ENCODE measurements at places on chromosomes 7 and 10.
A peak's percentile ranks its signal among the peaks of the same experiment; 100 is the strongest.

DNA sequence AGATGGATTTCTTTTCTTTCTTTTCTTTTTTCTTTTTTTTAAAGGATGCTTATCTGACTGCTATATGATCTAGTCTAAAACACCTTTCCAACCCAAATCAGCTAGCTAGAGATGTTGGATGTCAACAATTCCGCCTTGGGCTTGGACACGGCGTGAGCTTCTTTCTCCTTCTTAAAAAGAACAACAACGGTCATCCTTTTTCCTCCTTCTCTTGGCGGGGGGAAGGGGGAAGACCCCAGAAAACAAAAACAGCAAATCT lies 1.0 kb downstream of the BEND7 start:
- no peak for DNase-seq

- DNase-seq, result peak; percentile 11
Observed at GRCh38 chr10:77970869-77971803, 44.6 kb upstream of the DLG5 start.

- no peak for DNase-seq
Observed at GRCh38 chr10:114623661-114624294, 34.3 kb downstream of the ABLIM1 start.

DNA sequence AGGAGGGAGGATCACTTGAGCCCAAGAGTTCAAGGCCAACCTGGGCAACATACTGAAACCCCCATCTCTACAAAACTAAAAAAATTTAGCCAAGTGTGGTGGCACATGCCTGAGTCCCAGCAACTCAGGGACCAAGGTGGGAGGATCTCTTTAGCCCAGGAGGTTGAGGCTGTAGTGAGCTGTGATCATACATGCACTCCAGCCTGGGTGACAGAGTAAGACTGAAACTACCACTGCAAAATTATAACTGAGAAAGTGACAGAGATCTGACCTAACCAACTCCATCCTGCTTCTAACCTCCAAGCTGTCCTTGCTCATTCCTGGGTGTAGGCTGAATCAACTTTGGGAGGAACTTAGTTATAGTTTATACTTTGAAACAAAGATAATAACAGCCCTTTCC lies 59.4 kb downstream of the HTR7 start:
- no peak for DNase-seq

DNA sequence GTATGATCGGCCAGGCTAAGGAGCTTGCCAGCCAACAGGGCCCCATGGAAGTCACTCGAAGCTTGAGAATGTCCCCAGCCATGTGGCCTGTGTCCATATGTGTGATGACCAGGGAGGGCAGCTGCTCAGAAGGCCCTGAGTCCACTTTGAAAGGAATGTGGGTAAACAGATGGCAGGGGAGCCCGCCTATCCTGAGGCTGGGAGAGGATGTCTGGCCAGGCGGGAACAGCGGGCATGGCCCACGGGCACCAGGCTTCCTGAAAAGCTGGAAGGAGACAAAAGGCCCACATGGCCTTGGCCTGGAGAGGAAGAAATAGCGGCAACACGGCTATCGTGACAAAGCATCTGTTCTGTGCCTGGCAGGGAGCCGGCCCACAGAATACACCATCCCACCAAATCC lies 137.9 kb upstream of the PPIF start:
- DNase-seq, result no peak

DNA sequence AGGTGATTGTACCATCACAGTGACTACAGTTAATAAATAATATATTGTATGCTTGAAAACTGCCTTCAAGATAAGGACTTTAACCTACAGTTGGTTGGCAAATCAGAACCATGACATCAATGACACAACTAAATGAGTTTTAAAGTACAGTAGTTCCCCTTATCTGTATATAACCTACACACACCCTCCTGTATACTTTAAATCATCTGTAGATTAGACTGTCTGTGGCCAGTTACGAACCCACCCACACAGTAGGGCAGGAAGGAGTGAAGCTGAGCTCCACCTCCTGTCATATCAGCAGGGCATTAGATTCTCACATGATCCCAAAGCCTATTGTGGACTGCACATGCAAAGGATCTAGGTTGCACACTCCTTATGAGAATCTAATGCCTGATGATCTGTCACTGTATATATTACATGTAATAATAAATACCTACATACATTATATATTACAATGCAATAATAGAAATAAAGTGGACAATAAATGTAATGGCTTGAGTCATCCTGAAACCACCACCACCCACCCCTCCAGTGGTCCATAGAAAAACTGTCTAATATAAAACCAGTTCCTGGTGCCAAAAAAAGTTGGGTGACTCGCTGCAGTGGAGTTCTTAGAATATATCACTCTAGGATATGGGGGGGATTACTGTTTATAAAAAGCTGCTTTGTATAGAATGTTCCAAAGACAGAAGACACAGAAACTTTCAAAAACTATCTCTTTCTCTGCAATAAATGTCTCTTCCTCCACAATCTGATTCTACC lies 5.6 kb downstream of the TPK1 start:
- DNase-seq, result peak; percentile 53

GRCh38 chr7:24908166-24908565 lies 71.8 kb downstream of the OSBPL3 start:
- DNase-seq, result peak; percentile 22

- peak; percentile 89 for DNase-seq
Observed at GRCh38 chr7:142833174-142834048, 21.5 kb upstream of the EPHB6 start.

DNA sequence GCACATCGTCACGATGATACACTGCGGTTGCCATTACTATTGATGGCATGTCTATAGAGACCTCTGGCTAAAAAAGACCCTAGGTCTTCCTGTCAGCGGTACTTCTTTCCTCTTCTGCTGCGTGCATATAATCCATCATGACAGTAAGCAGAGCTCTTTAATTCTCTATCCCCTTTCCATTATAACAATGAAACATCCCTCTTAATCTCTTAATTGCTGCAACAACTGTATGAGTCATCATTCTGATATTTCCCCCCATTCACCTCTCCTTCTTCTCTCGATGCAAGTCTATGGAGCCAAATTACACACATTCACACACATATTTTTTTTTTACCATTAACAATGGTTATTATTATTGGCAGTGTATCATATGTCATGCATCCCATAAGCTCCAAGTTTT lies 45.2 kb upstream of the AKR1E2 start:
- no peak for DNase-seq
